ENCODE measurements at places on chromosomes 1 and 21. TPM values are rescaled to one million over a fixed set of nuclear protein-coding genes. Genes with fewer than 3 reads are reported as not detected.

Gene SAMSN1
- polyA plus RNA-seq = 1.4 TPM

GRCh38 chr1:222829868-222830267, 15.0 kb downstream of the DISP1 start:
- DNase-seq = no peak

Gene INKA2
- 61.5 TPM for polyA plus RNA-seq

Gene ATP1B1
- polyA plus RNA-seq = 16.1 TPM
